ENCODE measurements at places on chromosomes 4 and X.

GRCh38 chr4:116688536-116688935 is 396.8 kb downstream of the TRAM1L1 start:
- peak; percentile 5 for DNase-seq

DNA sequence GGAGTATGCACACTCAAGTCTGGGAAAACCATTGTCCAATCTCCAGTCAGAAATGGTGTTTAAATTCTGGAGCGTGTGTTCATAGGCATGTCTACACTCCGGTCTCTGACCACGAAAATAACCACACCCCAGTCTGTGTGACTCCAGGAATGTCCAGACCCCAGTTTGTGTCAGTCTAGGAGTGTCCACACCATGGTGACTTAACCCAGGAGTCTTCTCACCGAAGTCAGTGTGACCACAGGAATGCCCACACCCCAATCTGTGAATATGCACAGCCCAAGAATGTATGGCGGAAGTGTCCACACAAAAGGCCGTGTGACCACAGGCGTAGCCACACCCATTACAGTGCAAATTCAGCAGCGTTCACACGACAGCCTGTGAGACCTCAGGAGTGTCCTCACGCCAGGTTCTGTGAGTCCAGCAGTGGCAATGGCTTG is 11.4 kb downstream of the FTSJ1 start:
- peak; percentile 95 for DNase-seq

- peak; percentile 9 for DNase-seq
These were observed 71.3 kb upstream of the ENOX2 start for GRCh38 chrX:130974323-130974722.

- DNase-seq = no peak
These were observed 2.8 kb upstream of the PRDX4 start for GRCh38 chrX:23664496-23664895.

DNA sequence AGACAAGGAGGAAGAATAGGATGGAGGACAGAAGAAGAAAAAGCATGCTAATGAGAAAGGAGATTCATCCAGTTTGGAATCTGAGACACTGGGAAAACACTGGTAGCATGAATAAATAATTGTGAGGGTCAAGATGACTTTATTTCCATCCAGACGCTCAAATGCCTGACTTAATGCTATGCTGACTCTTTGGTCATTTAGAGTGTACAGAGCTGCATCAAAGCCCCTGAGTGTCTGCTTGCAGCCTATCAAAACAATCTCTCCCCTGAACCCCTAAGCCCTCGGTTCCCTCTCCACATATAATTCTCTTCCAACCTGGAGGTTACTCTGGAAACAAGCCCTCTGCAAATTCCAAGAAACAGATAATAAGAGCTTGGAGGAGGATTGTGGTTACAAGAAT is 208.8 kb downstream of the MAGEB17 start:
- DNase-seq = no peak

DNA sequence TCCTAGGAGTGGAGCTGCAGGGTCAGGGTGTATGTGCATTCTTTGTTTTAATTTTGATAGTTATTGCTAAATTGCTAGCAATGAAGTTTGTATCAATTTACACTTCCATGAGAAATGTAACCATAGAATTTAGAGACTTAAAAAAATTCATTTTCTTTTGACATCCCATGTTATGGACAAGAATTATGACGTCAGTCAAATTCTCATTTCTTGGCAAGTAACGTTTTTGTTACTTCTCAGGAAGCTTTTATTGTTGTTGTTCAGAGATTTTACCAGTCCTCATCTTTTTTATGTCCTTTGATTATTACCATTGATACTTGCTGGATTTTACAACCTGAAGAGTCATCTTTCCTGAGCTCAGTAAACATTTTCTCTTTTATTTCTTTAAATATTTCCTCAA is 417.5 kb upstream of the ARX start:
- DNase-seq = no peak

GRCh38 chr4:108731006-108731405 is 31.8 kb downstream of the ETNPPL start:
- no peak for DNase-seq

GRCh38 chrX:29431895-29432294 is 783.5 kb upstream of the MAGEB2 start:
- DNase-seq = no peak

DNA sequence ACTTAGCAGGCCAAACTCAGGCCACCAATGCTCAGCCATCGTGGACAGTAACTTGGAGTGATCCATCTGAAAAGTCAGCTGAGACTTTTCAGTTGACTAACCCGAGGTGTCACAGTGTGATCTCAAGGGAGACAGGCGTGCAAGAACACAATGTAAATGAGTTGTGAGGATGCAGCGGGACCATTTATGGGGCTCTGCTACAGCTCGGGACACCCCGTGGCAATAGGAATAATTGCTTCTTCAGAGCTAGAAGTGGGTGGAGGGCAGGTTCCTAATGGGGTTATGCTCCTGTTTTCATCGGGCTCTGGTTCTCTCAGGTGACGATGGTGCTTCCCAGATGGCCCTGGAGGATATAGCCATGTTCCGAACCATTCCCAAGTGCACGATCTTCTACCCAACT is 27.3 kb downstream of the TKTL1 start:
- DNase-seq = no peak

- no peak for DNase-seq
These were observed 1115.3 kb downstream of the PDHA2 start for GRCh38 chr4:96955226-96955625.

GRCh38 chr4:72338060-72338459 is 231.0 kb downstream of the ADAMTS3 start:
- DNase-seq = no peak

- DNase-seq = no peak
These were observed 27.1 kb downstream of the DDX60L start for GRCh38 chr4:168453146-168453545.

DNA sequence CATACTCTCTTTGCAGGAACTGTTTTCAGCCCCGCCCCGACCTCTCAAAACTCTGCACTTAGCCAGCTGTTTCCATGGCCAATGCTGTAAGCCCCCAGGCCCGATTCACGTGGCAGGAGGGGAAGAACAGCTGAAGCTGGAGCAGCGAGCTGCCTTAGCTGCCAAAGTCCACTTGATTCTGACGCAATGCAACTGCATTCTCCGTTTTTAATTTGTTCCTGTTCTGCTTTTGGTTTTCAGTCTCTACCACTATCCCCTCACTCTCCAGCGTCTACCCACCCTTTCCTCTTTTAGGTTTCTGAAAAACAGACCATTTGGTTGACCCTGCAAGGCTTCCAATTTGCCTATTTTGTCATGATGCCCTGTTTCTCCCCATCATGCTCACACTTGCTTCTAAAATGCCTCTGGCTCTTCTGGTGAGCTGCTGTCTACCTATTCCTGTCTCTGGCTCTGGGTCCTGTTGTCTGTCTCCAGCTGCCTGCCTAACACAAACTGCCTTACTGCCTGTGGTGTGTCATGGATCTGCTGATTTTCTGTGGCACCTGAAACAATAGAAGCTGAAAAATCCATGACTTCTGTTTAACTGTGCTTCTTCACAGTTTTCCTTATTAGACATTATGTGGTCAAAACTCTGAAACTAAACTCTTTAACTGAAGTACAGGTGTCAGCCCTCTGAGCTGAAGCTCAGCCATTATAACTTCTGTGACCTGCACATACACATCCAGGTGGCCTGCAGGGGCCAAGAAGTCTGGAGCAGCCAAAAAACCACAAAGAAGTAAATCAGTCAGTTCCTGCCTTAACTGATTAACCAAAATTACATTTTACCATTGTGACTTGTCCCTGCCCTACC is 160.5 kb upstream of the AGTR2 start:
- no peak for DNase-seq

- no peak for DNase-seq
These were observed 13.0 kb upstream of the SLC16A2 start for GRCh38 chrX:74408304-74408703.

- DNase-seq = no peak
These were observed 2.7 kb downstream of the LIMCH1 start for GRCh38 chr4:41540687-41541086.

DNA sequence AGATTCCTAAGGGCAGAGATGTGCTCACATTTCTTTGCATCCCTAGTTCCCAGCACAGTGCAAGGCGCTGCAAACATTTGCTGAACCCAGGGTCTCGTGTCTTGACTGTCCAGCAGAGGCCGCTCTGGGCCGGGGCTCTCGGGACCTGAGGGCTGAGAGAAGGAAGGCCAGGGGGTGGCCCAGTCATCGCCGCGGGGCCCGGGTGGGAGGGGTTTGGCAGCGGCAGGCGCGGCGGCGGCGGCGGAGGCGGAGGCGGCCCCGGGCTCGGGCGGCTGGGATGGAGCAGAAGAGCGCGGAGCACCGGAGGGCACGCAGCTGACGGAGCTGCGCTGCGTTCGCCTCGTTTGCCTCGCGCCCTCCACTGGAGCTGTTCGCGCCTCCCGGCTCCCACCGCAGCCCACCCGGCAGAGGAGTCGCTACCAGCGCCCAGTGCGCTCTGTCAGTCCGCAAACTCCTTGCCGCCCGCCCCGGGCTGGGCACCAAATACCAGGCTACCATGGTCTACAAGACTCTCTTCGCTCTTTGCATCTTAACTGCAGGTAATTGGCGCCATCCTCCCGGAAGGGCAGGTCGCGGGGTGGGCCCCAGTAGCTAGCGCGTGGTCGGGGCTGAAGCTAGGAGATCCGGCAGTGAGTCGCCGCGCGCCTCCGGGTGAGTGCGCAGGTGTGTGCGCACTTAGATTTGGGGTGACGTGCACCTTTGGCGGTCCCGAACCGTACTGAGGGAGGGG is at the start of gene PARM1:
TSS of gene PARM1 (plus strand) at position 285 of the 730 bp plus-strand sequence. CDS start at position 497, 212 bp downstream.
- DNase-seq = peak; percentile 34

- DNase-seq = no peak
These were observed 840 bp downstream of the GRID2 start for GRCh38 chr4:92304606-92305005.

DNA sequence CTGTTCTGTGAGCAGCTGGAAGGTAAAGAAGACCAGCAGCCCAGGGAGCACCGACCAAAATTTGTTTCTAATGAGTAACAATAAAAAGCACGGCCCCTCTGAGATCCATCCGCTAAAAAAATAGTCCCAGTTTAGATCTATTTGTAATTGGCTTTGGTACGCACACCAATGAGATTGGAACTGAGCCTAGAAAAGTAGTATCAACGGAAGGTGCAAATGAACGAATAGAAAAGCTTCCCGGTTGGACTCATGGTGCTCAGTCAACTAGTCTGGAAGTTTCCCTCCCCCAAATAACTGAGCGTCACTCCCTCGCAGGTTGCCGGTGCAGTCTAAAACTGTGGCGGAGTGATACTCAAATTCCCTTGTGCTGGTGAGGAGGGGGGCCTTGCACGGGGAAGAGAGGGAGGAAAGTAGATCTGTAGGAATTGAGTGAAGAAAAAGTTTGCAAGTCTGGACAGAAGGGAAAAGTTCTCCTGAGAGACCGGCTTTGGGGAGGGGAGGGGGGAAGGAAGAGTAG is at the start of gene COL4A5:
TSS of gene COL4A5 (plus strand) at position 413 of the 517 bp plus-strand sequence. CDS start 288 bp downstream, outside the sequence.
- DNase-seq = peak; percentile 43

DNA sequence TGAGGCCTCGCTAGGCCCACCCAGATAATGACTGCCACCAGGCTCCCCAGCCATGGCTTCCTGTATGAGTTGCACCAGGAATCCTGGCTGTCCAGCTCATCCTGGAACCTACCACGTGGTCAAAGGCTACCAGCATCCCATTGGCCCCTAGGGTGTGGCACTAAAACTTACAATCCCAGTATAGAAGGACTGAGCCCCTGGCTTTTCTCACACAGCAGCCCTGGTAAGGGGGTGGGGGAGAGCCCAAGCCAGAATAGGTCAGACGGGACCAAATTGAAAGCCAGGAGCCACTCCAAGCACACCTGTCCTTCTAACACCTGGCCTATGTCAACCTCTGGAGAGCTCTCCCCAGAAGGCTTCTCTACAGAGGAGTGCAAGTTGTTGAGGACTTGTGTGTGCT is 269.3 kb upstream of the AGTR2 start:
- DNase-seq = no peak

- DNase-seq = no peak
These were observed 163.0 kb downstream of the BTC start for GRCh38 chr4:74631338-74631737.

GRCh38 chr4:82797405-82798111 is 1.0 kb downstream of the SCD5 start:
- no peak for DNase-seq

DNA sequence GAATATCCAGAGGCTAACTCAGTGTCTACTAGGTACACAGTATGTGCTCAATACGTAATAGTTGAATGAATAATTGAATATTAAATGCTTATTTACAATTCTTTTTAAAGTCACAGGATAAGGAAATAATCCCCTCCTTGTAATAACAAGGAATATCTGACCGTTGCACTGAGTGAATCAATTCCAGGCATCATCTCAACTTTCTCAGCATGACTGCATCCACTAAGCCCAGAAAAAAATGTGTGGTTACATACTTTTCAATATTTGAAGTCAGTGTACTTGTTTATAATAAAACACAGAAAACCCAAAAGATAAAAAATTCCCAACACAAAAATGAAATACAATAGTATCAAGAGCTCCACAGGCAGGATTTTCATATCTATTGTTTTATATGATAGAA is 105.4 kb downstream of the TMEM144 start:
- DNase-seq = no peak

DNA sequence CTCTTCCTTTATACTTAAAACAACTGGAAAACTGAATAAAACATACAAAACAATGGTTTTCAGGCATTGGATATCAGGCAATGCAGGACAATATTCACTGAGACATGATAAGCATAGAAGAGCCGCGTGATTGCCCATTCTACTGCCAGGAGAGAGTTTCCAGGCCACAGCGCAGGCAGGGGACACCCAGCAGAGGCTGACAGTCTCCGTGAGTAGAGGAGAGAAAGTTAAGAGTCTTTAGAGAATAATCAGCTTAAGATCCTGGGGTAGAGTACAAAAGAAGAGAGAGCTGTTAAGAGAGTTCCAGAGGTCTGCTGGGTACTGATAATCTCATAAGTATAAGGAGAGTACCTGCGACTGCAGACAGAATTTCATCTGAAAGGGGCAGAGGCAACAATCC is 18.4 kb upstream of the FRAS1 start:
- DNase-seq = no peak

DNA sequence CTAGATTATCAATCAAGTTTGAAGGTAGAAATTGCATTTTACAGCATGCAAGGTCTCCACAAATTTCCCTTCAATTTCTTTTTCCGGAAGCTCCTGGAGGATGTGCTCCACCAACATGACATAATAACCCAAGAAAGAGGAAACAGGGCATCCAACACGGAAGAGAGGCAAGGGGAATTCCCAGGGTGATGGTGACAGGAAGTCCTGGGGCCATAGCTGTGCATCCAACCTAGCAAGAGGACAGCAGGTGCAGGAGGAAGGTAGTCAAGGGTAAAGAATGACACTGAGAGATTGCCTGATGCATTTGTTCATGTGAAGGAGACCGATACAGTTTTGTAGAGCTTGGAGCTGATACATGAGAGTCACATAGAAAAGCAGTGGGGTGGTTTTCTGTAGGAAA is 115.7 kb upstream of the LSM6 start:
- DNase-seq = peak; percentile 21

- DNase-seq = no peak
These were observed 229.6 kb downstream of the OPHN1 start for GRCh38 chrX:68203646-68204045.

- DNase-seq = no peak
These were observed 4.6 kb upstream of the DCAF4L1 start for GRCh38 chr4:41976775-41977516.

GRCh38 chr4:3442959-3443749 is 1.4 kb downstream of the HGFAC start:
- DNase-seq = no peak

All from kidney epithelial cell (primary cell).